Large intestine (tissue), 12 donors: ENCODE measurements at places on chromosomes 4 and X. TPM values are rescaled to one million over a fixed set of nuclear protein-coding genes. Genes with fewer than 3 reads are reported as not detected.
A peak's percentile ranks its signal among the peaks of the same experiment; 100 is the strongest.

GASK1B gene
- polyA plus RNA-seq: 39.6 TPM

DNA sequence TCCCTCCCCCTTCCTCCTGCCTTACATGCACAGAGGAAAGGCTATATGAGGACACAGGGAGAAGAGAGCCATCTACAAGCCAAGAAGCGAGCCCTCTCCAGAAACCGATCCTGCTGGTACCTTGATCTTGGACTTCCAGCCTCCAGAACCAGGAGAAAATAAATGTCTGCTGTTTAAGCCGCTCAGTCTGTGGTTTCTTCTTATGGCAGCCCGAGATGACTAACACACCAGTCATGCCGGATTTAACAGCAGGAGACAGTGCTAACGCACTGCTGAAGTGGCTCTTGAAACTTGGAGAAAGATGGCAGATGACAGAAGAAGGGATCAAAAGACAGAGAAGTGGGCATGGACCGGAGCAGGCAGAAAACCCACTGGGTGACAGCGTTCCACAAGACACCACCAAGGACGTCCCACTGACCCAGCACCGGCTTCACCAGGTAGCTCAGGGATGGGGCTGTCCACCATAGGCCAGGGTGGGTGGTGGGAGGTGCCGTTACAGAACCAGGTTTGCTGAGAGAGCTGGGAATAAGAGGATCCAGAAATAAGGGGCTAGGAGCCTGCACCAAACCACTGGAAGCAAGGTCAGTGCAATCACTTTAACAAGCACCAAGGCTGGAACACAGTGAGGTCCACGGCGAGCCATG lies 6.2 kb upstream of the MAN2B2 start:
- DNase-seq: no peak

TEC gene
- polyA plus RNA-seq: 4.6 TPM

GRCh38 chr4:76442807-76443206 lies 7.8 kb downstream of the SHROOM3 start:
- no peak for DNase-seq

DNA sequence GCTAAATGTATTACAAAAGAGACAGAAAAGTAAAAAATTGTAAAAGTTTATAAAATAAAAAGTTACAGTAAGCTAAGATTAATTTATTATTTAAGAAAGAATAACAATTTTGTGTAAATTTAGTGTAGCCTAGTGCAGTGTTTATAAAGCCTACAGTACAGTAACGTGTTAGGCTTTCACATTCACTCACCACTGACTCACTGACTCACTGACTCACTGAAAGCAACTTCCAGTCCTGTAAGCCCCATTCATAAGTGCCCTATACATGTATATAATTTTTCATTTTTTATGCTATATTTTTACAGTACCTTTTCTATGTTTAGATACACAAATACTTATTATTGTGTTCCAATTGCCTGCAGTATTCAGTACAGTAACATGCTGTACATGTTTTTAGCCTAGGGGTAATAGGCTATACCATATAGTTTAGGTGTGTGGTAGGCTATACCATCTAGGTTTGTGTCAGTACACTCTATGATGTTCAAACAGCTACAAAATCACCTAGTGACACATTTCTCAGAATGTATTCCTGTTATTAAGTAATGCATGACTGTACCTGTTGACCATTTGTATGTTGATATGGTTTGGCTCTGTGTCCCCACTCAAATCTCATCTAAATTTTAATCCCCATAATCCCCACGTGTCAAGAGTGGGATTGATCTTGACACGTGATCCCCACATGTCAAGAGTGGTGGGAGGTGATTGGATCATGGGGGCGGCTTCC lies 57.9 kb downstream of the CFAP299 start:
- no peak for DNase-seq

- peak; percentile 10 for DNase-seq
Measured at GRCh38 chr4:41661442-41662076, 87.0 kb downstream of the PHOX2B start.

ATP2B3 gene
- polyA plus RNA-seq: 1.6 TPM

- DNase-seq: no peak
Measured at GRCh38 chr4:31291238-31291637, 571.1 kb downstream of the PCDH7 start.

DNA sequence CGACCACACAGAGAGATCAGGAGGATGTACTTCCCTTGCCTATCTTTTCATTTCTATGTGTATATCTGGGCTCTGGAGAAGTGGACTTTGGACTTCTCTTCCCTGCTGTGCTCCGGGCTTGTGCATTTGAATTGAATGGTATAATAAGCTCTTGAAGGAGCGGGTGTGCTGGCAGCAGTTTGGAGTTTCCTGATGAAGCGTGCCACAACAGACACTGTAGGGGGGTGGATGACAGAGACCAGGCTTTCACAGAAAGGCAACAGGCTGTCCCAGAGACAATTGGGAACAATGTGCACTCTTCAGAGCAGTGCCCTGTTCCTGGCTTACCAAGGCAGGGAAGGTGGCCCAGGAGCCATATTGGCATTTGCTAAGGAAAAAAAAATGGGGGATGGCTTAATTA lies 170.1 kb downstream of the FRMPD4 start:
- DNase-seq: peak; percentile 2

TEX11 gene
- polyA plus RNA-seq: 0.09 TPM

GRCh38 chr4:159173886-159174285 lies 71.0 kb downstream of the RAPGEF2 start:
- DNase-seq: no peak

GRCh38 chr4:116070283-116070682 lies 956.9 kb upstream of the NDST4 start:
- no peak for DNase-seq

F8A3 gene
- 4.4 TPM for polyA plus RNA-seq

GRCh38 chr4:35525192-35525978 lies 718.9 kb downstream of the ARAP2 start:
- DNase-seq: no peak

DNA sequence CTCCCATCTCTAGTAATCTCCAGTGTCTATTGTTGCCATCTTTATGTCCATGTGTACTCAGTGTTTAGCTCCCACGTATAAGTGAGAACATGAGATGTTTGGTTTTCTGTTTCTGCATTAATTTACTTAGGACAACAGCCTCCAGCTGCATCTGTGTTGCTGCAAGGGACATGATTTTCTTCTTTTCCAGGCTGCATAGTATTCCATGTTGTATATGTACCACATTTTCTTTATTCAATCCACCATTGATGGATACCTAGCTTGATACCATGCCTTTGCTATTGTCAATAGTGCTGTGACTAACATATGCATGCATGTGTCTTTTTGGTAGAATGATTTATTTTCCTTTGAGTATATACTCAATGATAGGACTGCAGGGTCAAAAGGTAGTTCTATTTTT lies 18.6 kb upstream of the ANKRD17 start:
- DNase-seq: no peak

MAGEA11 gene
- polyA plus RNA-seq: not detected

PNMA6F gene
- 0.01 TPM for polyA plus RNA-seq

- no peak for DNase-seq
Measured at GRCh38 chr4:39427520-39428114, 20.9 kb downstream of the KLB start.

GRCh38 chrX:40174854-40175510 lies 77.2 kb upstream of the BCOR start:
- DNase-seq: no peak

DNA sequence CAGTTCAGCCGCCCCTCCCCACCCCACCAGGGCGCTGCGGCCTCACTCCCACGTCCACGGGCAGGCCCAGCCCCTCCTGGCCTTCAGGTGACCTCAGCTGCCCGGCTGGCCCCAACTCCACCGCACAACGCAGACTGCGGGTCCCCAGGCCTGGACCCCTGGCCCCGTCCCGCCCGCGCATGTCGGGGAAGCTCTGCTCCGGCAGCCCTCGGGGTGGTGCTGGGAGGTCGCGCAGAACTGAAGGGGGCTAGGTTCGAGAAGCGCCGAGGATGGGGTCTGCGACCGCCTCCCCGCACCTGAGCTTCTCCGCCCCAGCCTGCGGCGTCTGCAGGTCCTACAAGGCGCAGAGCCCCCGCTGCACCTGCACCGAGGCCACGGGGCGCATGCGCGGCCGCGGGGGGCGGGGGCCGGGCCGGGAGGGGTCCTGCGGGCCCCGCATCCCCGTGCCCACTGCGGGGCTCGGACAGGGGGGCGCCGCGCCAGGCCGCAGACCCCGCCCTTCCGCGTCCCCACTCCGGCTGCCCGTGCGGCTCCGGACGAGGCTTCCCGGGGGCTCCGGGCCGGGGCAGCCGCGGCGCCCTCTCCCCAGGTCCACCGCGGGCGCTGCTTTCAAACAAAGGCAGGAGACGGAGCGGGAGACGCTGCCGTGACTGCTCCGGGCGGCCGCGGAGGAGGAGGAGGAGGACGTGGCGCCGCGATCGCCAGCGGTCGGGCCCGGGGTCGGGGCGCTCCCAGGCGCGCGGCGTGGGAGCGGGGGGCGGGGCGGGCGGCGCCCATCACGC lies 672 bp upstream of the NAT8L start:
- no peak for DNase-seq

DNA sequence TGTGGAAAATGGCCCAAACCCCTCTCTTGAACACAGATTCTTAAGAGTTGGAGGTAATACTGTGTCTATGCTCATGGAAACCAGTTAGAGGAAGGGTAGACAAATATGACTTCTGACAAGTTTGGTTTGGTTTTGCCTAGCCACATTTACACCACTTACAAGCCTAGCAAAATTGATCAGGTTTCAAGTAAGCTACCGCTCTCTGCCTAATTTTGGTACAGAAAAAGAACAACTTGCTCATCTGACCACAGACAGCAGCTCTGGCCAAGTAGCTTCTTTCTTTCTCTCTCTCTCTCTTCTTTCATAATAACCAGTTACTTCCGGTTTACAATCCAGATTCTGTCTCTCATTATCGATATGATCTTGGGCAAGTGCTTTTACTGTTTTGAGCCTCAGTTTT lies 260.0 kb downstream of the GLUD2 start:
- no peak for DNase-seq

- DNase-seq: no peak
Measured at GRCh38 chrX:2871831-2872230, 43.1 kb downstream of the GYG2 start.

DNA sequence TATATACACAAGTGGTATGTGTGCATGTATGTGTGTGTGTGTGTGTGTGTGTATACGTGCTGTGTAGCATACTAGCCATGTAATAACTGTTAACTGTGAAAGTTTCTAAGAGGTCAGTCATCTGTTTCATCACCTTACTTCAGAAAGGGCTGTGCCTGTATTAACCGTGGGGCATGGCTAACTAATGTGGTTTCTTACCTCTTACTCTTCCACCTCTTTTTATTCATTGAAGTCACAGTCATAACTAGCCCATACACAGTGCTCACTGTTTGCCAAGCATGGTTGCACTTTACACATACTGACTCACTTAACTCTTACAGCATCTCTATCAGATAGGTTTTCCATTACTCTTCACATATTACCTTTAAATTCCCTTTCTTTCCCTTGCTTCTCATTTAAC lies 23.7 kb upstream of the LRAT start:
- no peak for DNase-seq

DNA sequence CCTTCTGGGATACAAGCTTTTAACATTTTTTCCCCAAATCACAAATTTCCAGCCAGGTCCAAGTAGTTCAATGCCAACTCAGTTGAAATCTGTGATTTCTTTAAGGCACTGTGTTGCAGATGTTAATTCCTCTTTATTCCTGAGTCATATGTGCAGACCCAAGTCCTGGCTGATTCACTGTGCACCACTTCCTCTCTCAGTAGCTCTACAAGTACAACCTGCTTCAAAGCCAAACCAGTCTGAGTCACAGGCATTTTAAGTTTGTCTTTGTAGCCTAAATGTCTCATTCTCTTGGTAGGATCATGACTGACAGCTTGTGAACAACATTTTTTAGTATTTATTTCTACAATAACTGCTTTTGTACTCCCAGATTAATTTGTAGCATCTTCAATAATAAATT lies 165.6 kb upstream of the S100G start:
- no peak for DNase-seq

SPATA18 gene
- 0.78 TPM for polyA plus RNA-seq

HTN3 gene
- not detected for polyA plus RNA-seq

GYG2 gene
- 13.2 TPM for polyA plus RNA-seq

DNA sequence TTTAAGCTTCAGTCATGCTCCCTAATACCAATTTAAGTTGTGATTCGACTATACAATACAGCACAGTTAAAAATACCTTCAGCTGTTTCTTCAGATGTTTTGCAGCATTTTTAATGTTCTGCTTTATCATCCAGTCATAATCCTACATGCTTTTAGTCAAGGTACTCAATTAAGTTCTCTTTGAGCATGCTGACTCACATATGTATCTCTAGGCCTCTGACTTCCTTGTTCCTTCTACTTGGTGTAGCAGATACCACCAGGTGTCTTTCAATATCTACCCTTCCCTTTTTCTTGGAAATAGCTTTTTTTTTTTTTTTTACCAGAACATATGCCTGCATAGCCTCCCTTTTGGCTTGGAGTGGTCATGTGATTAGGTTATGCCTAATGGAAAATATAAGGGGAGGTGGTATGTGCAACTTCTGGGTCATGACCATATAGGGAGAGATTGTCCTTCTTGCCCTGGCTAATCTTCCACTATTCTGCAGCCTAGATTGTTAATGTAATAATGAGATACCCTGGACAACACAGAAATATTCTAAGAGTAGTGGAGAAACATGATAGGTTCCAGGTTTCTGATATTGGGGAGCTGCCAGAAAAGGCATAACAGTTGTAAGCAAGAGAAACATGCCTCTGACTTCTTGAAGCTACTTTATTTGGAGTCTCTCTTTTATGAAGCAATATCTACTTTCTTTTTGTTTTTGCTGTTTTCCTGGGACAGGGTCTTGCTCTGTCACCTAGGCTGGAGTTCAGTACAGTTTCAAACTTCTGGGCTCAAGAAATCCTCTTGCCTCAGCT lies 737.2 kb upstream of the SLIT2 start:
- DNase-seq: no peak
